Right ventricle myocardium inferior (tissue), 1 donor: ENCODE measurements at places on chromosomes 5 and 9.

DNA sequence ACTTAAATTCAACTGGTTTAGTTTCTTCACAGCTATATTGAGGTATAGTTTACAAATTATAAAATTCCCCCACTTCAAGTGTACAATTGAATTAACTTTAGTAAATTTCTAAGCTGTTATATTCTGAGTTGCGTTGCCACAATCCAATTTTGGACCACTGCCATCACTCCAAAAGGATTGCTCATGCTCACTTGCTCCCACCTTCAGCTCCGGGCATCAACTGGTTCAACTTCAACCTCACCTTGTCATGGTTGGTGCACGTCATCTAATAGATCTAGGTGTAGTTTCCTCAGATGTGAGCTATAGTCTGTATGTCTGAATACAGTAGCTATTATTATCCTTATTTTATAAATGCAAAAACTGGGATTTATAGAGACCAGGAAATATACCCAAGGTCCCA is 942.5 kb upstream of the WWC1 start:
- DNase-seq = no peak

DNA sequence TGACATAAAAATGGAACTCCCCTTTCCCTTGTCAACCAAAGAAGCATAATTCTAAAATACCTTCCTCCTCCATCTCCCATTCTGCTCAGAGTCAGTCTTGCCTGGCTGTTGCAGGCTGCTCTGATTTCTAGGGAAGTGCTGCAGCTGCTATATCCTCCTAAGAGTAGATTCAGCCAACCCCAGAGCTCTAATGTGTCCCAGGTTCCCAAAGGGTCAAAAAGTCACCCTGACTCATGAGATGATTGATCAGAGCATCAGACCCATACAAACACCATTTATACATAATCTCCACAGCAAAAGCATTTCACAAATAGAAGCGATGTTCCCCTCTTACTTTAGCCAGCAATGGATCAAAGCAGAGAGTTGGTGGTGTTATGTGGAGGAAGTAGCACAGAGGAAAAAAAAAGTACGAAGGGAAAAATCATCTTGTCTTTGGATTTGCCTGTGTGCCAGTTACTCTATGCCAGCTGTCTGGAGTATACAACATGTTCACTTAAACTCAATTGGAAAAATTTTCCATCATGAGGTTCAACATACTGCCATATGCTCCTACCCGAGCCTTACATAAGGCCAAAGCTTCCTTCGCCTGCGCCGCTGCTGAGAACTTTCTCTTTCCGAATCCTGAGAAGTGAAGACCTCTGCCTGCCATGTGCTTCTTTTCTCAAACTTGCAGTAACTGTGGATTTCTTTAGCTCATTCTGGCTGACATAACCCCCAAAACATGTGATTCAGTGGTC is 258.0 kb downstream of the TLE4 start:
- DNase-seq = peak; percentile 39

GRCh38 chr9:8599937-8600336 is 800.4 kb upstream of the DMAC1 start:
- peak; percentile 31 for DNase-seq

DNA sequence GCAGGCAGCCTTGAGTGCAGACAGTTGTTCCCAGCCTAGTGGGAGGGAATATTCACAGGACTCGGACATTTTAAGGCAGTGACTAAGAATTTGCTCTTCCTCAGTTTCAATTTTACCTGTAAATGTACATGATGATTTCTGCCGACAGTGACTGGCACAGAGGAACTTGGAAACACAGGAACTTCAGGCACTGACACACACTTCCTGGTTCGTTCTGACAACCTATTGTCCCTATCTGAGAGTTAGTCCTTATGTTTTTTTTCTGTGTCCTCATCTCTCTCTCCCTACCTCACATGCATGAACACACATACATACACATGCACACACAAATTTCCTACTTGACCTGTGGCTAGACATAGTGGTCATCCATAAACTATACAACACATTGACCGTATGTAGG is 89.4 kb upstream of the CD180 start:
- DNase-seq = no peak

- no peak for DNase-seq
Measured at GRCh38 chr5:122656160-122656559, 118.7 kb upstream of the SNX2 start.

DNA sequence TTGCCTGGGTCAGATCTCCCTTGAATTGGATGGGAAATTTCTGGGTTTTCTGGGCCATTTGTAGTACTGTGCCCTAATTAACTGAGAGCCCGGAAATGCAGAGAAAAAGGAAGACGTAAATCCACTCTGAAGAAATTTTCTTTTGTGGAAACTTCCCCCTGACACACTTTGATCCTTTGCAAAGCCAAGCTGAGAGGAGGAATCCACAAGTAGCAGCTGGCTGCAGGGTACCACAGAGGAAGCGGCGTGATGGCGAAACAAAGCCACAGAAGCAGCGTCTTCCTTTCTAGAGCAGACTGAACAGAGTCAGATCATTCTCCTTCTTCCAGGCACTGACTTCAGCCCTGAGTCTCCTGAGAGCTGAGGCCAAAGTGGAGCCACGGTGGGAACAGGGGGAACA is 47.1 kb upstream of the ZNF354A start:
- no peak for DNase-seq

GRCh38 chr9:6923086-6923485 is 165.3 kb downstream of the KDM4C start:
- no peak for DNase-seq

- no peak for DNase-seq
Measured at GRCh38 chr5:100772548-100772947, 130.5 kb downstream of the ST8SIA4 start.

DNA sequence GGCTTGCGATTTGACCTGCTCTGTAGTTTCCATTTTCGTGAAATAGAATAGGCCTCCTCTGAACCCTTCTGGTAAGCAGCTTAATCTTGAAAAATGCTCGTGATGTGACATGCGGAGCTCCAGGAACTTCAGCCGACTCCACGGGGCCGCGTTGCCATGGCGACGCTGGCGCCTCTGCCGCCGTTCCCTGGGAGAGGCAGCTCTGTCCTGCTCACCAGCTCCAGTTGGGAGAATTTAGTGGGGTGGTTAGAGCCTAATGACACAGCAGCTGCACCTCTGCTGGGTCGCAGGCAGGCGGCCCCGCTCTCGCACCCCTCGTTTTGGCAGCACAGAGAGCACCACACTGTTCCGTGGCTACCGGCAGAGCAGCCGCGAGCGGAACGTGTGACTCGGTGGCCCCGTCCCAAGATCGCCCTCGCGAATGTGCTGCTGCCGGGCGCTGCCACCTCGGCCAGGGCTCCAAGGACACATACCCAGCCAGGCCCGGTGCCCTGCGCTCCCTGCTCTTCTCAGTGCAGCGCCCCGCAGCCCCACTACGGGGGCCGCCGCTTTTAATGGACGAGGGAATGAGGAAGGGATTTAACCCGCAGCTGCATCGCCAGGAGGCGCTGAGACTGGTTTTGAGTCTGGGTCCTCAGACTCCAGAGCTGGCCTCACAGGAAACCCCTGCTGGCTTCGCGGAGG is 131.2 kb upstream of the LMX1B start:
- DNase-seq = no peak
